ENCODE measurements at places on chromosomes 3 and 15.

DNA sequence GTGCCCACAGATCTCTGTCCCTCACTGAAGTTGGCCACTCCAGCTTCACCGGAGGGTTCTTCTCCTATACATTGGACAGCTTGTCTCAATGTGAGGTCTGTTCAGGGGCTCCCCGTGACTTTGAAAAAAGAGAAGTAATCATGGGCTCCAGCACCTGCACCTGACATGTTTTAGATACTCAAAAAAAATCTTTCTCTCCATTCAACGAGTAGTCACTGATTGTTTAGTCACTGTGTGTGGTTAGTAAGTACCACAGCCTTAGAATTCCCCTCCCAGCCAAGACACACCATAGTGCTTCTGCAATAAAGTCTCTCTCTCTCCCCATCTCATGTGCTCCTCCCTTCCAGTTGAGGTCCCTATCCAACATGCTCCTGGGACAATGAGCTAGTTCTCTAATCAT, 18.6 kb downstream of the CCR9 start:
- no peak for DNase-seq

DNA sequence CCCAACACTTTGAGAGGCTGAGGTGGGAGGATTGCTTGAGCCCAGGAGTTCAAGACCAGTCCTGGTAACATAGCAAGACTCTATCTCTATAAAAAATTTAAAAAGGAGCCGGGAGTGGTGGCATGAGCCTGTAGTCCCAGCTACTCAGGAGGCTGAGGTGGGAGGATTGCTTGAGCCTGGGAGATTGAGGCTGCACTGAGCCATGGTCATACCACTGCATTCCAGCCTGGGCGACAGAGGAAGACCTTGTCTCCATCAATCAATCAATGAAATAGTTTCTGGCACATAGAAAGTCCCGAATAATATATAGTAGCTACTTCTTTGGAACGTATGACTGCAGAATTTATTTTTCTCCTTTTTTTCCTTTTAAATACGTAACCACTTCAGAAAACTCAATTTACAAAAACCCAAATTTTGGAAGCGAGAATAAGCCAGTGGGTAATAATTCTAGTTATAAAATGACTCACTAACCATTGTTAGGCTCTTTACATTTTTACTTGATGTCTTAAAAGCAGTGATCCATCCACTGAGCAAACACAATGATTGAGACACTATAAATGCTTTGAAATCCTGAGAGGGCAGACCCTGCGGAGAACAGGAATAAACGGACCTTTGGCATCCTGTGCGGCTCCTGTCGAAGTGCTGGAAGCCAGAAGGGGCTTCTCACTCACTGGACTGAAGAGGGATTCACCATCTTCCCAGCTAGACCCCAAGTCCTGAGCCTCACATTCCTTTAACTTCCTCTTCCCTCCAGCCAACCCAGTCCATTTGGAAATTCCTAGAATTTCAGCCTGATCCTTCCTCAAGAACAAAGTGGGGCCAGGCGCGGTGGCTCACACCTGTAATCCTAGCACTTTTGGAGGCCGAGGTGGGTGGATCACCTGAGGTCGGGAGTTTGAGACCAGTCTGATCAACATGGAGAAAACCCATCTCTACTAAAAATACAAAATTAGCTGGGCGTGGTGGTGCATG, 68.4 kb upstream of the MFGE8 start:
- peak; percentile 52 for DNase-seq

DNA sequence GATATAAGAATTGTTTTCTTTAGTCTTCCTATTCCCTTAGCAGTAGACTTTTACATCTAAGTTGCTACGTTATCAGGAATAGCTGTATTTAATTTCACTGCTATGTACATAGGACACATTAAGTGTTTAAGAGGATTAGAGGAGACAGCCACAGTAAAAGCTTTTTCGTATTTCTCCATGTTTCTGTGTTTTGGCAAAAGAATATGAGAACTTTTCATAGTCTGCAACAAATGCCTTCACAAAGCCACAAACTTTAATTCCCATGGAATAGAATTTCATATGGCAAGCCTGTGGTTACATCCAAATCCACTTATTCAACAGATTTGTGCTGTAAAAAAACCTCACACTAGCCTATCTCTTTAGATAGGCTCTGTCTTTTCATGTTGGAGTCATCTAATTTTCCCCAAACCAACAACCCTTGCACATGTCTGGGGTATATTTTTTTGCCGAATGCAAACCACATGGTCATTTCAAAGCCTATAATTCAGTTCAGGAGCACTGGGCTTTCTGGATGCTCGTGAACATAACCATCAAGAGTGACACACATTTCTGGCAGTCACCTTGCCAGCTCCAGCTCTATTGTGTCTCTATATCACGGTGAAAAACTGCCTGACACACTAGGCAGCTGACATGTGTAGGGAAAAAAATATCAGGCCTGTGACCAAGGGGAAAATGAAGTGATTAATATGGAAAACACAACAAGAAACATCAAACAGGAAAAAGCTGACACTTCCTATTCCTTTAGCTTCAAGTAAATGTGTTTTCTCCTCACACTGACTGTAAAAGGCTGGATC, 19.2 kb downstream of the PLD1 start:
- no peak for DNase-seq

- no peak for DNase-seq
Observed at GRCh38 chr3:118970819-118971218, 63.8 kb downstream of the IGSF11 start.

GRCh38 chr3:125146626-125147490, 65.7 kb downstream of the SLC12A8 start:
- no peak for DNase-seq
